Smooth muscle cell of the umbilical artery (primary cell): ENCODE measurements at places on chromosomes 6 and 20. TPM values are rescaled to one million over a fixed set of nuclear protein-coding genes. Genes with fewer than 3 reads are reported as not detected.

KIF25 gene
- 0.14 TPM in 1 of 2 replicates, not detected in the other for total RNA-seq

PROKR2 gene
- not detected in 2 replicates for total RNA-seq

APOBEC2 gene
- total RNA-seq, result not detected in 2 replicates

TAF11 gene
- total RNA-seq, result 15.4 and 21.1 TPM in 2 replicates

ZHX3 gene
- 49.0 and 57.6 TPM in 2 replicates for total RNA-seq

SIRPD gene
- not detected in 2 replicates for total RNA-seq

TFB1M gene
- total RNA-seq, result 21.1 and 31.6 TPM in 2 replicates

ZNF76 gene
- 10.7 and 12.5 TPM in 2 replicates for total RNA-seq

COL19A1 gene
- total RNA-seq, result 0.59 and 1.0 TPM in 2 replicates

AIF1 gene
- total RNA-seq, result not detected in 2 replicates

EEF1A2 gene
- total RNA-seq, result 3.9 and 8.8 TPM in 2 replicates

LPA gene
- total RNA-seq, result not detected in 2 replicates

TCP11 gene
- total RNA-seq, result 0.46 TPM in 1 of 2 replicates, not detected in the other

PRKN gene
- 0.30 and 0.92 TPM in 2 replicates for total RNA-seq

TTBK1 gene
- total RNA-seq, result under 0.01 and 0.05 TPM in 2 replicates

POLH gene
- 27.6 and 47.4 TPM in 2 replicates for total RNA-seq

THEMIS gene
- total RNA-seq, result 0.05 TPM in 1 of 2 replicates, not detected in the other

PAX1 gene
- not detected in 2 replicates for total RNA-seq

MCUR1 gene
- total RNA-seq, result 8.0 and 9.6 TPM in 2 replicates

RAB32 gene
- 81.6 and 153 TPM in 2 replicates for total RNA-seq

C6orf52 gene
- 0.30 TPM in 1 of 2 replicates, not detected in the other for total RNA-seq

WFDC10B gene
- total RNA-seq, result not detected in 2 replicates

TFAP2A gene
- not detected in 2 replicates for total RNA-seq

SYNGAP1 gene
- 3.9 and 10.1 TPM in 2 replicates for total RNA-seq

CLVS2 gene
- total RNA-seq, result under 0.01 TPM in 1 of 2 replicates, not detected in the other

TUBE1 gene
- 31.0 and 49.9 TPM in 2 replicates for total RNA-seq

STMN3 gene
- 2.7 and 6.7 TPM in 2 replicates for total RNA-seq

DEFB132 gene
- not detected in 2 replicates for total RNA-seq

OPRL1 gene
- total RNA-seq, result 3.0 TPM in 2 replicates

CST5 gene
- total RNA-seq, result not detected in 2 replicates

BNIP5 gene
- not detected in 2 replicates for total RNA-seq

TGM2 gene
- total RNA-seq, result 1,934 and 2,042 TPM in 2 replicates

TPD52L2 gene
- 127 and 187 TPM in 2 replicates for total RNA-seq

TRIM15 gene
- total RNA-seq, result not detected in 2 replicates

BPI gene
- not detected in 2 replicates for total RNA-seq

CALHM4 gene
- not detected in 2 replicates for total RNA-seq

HELZ2 gene
- total RNA-seq, result 32.7 and 54.9 TPM in 2 replicates

TMC2 gene
- total RNA-seq, result not detected in 2 replicates

IPCEF1 gene
- not detected in 2 replicates for total RNA-seq

THBS2 gene
- total RNA-seq, result 1,449 and 1,500 TPM in 2 replicates

HTR1B gene
- total RNA-seq, result under 0.01 and 2.7 TPM in 2 replicates

MAP3K4 gene
- 21.4 and 28.6 TPM in 2 replicates for total RNA-seq

VNN1 gene
- total RNA-seq, result not detected in 2 replicates

CEP162 gene
- 6.4 and 7.4 TPM in 2 replicates for total RNA-seq
